SK-N-DZ (cell line): ENCODE measurements at places on chromosomes 2 and 18.

GRCh38 chr2:222891890-222892289 is 31.1 kb downstream of the ACSL3 start:
- no peak for DNase-seq

GRCh38 chr2:73021371-73022010 is 50.0 kb downstream of the SFXN5 start:
- DNase-seq = no peak

GRCh38 chr2:225002039-225002655 is 40.1 kb downstream of the DOCK10 start:
- DNase-seq = peak; percentile 65

GRCh38 chr18:42931491-42931890 is 184.0 kb downstream of the RIT2 start:
- DNase-seq = no peak

DNA sequence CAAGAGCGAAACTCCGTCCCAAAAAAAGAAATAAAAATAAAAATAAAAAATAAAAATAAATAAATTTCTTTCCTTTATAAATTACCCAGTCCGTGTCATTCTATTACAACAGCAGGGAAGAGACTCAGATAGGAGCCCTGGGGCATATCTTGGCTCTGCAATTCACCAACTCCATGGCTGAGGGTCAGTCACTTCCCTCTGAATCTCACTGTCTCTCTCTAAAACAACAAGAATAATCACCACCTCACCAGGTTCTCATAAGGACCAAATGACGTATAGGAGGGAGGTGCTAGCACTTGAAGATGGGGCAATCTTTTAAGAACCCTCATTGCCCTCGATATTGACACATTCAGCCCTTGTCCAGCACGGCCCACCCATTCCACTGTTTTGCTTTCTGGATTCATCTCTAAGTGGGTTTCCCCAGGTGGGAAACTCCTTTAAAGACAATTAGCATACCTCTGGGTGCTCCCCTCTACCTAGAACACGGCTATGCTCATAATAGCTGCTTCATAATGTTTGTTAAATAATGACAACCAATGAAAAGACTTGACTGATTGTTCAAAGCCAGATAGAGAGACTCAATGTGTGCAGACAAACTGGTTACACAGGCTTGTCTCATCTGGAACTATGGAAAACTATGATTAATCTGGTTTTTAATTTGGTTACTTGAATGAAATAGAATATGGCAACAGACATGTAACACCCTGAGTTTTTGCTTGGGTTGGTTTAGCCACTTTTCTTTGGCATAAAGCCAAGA is 15.1 kb downstream of the MYCN start:
- DNase-seq = peak; percentile 95

DNA sequence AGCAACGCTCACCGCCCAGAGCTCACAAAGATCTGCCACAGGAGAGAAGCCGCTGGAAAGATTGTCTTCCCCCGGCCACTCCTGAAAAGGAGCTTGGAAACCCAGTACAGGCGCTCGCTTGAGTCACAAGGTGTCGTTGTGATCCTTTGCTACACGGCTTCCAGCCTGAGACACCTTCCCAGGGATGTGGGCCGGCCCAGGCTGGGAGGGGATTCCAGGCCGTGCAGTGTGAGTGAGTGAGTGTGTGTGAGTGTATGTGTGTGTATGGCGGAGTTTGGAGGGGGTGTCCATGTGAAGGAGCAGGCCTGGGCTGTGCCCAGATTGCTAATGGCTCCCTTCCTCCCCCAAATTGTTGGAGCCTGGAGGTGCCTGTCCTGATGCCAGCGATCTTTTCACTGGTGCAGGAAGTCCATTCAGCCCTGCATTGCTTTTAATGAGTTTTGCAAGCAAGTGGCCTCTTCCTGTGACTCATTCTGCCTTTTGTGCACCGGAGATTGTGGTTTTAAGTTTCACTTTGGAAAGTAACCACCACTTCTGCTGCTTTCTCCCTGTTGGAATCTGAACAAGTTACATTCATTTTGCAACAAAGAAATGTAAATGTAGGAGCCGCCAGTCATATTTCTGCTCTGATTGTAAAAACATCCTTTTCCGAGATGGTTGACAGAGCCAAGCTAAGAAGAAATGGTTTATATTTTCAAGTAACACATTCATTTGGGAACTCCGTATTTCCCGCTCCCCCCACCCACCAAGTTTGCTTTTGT is 83.7 kb downstream of the LPIN1 start:
- DNase-seq = peak; percentile 83

- DNase-seq = no peak
Observed at GRCh38 chr18:74478880-74479279, 17.3 kb upstream of the CNDP2 start.

DNA sequence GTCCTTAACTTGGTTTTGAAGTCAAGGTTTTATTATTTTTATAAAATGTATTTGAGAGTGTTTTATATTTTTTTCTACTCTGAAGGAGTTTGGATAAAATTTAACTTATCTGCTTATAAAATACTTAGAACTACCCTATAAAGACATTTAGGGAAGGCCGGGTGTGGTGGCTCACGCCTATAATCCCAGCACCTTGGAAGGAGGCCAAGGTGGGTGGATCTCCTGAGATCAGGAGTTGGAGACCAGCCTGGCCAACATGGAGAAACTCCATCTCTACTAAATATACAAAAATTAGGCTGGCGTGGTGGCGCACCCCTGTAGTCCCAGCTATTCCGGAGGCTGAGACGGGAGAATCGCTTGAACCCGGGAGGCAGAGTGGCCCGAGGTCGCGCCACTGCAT is 486.4 kb downstream of the DSC3 start:
- DNase-seq = no peak

GRCh38 chr2:9889812-9890261 is 46.6 kb downstream of the TAF1B start:
- DNase-seq = no peak

DNA sequence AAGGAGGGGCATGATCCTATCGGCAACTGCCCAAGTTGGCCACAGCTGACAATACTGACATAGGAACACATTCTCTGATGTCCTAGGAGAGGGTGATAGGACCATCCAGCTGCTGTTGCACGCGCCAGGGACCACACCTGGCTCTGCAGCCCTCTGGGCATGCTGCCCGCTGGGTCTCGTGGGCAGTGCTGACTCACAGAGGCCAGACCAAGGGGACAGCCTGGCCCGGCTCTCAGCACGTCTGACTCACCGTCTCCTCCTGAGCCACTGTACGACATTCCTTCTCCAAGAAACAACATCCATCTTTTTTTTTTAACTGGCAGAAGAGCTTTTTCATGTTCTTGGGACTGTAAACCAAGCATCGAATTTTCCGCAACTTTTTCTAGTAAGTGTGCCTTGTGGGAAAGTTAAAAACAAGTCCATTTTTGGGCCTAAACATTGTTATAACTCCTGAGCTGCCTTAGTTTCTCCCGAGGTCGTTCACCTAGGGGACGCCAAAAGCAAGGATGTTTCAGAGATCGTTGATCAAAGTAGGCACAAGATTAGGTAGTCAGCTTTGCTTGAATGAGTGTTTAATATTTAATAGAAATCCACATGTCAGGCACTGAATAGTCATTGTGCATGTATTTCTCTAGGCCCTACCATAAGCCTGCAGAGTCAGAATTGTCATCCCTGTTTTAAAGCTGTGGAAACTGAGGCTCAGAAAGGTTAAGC is 100.3 kb downstream of the TTC32 start:
- DNase-seq = no peak

GRCh38 chr18:10457767-10458166 is 3.3 kb downstream of the APCDD1 start:
- no peak for DNase-seq

DNA sequence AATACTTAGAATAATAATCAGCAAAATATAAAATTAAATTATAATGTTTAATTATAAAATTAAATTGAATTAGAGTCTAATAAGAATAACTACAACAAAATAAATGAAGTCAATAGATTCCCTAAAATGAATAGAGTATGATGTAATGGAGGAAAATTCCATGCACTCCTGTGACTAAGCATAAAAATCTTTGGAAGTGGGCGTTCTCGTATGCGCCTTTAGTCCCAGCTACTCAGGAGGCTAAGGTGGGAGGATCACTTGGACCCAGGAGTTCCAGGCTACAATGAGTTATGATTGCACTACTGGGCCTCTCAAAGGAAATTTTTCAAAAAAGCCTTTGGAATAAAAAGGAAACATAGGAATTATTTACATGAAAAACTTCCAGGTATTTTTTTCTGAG is 955.4 kb upstream of the POU3F3 start:
- DNase-seq = no peak

- DNase-seq = no peak
Observed at GRCh38 chr2:74097574-74097973, 50.1 kb downstream of the BOLA3 start.

DNA sequence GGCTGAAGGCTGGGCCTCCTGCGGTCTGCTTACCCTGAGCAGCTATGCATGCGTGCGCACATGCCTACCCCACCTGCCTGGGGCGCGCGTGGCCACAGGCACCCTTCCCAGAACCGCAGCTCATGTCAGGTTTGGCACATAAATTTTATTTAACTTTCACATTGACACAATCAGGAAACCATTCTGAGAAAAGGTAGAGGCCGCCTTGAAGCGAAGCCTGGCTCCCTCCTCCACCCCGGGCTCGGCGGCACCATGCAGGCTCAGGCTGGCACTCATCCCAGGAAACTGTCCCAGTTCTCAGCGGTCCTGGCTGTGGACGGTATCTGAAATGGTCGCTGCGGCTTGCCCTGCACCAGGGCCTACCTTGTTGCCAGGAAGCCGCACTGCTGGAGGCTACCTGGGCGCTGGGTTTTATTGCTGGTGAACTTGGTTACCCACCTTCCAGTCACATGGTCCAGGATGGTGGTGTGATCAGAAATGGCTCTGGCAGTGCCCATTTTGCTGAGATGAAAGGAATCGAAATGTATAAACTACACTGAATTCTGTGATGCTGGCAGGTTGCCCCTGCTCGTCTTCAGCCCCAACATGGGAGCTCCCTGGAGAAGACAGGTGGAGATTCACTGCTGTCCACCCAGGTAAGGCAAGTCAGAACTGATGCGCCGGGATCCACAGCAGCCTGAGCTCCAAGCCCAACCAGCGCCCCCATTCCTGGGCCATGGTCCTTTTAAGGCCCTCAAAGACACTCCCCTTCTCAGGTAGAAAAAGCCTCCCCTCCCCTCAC is 25.5 kb downstream of the CHST10 start:
- no peak for DNase-seq

DNA sequence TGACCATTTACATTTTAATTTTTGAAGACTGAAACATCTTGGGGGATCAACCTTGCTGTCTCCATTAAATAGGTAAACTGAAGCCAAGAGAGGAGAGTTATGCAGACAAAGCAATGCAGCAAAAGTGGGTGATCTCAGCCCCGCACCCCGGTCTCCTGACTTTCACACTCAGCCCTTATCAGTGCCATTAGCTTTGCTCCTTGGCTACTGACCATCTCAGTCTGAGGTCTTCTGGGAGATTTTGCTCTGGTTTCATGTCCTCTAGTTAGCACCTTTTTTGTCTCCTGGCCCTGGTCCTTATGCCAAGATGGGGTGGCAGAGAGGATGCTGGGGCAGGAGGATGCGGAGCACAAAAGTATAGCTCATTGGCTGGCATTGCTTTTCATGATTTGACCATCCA is 61.4 kb downstream of the SETBP1 start:
- no peak for DNase-seq

DNA sequence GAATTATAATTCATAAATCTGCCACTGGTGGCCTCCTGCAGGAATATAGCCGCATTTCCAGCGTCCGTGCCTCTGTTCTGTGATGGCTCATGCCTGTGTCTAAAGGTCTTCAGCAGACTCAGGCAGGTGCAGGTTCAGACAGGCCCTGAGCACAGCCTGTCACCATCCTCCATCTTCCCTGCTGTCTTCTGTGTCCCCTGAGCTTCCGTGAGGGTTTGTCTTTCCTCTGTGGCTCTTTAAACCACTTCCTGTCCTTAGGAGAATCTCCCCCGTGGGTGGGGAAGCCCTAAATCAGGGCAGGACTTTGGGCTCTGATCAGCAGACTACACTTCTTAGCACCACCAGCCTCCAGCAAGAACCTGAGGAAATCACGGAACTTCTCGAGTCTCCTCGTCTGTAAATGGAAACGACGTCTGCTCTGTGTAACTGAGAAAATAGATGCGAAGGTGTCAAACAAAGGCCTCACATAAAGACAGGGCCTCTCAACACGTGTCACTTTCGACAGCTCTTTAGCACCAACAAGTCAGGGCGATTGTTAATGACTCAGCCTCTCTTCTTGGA is 24.1 kb upstream of the NFATC1 start:
- DNase-seq = no peak

- DNase-seq = no peak
Observed at GRCh38 chr2:29983308-29983707, 61.9 kb upstream of the ALK start.

GRCh38 chr2:134623796-134624195 is 95.0 kb downstream of the TMEM163 start:
- no peak for DNase-seq

- no peak for DNase-seq
Observed at GRCh38 chr2:232250246-232251175, 128.0 kb upstream of the ALPP start.
